ENCODE measurements at places on chromosomes 7 and 10.
A peak's percentile ranks its signal among the peaks of the same experiment; 100 is the strongest.

GRCh38 chr7:141652691-141653090 lies 49.3 kb downstream of the DENND11 start:
- H3K4me3 ChIP-seq = no peak overlapping the region
- H3K27me3 ChIP-seq = no peaks in the 10 kb centered on the region
- DNase-seq = no peak
- H3K36me3 ChIP-seq = peaks cover 38% of the 10 kb centered on the region
- H3K4me1 ChIP-seq = peaks cover 18% of the 10 kb centered on the region

- H3K36me3 ChIP-seq = no peaks in the 10 kb centered on the region
- H3K4me3 ChIP-seq = no peak overlapping the region
- no peak overlapping the region for H3K27ac ChIP-seq
- H3K4me1 ChIP-seq = no peaks in the 10 kb centered on the region
Measured at GRCh38 chr7:31811650-31812461, 124.8 kb downstream of the PPP1R17 start.

GRCh38 chr7:30627026-30627425 lies 32.3 kb downstream of the GARS1 start:
- H3K4me1 ChIP-seq = no peaks in the 10 kb centered on the region
- H3K27ac ChIP-seq = no peak overlapping the region
- peaks cover 13% of the 10 kb centered on the region for H3K36me3 ChIP-seq
- H3K4me3 ChIP-seq = no peak overlapping the region

- no peaks in the 10 kb centered on the region for H3K4me1 ChIP-seq
- no peak for DNase-seq
- no peaks in the 10 kb centered on the region for H3K36me3 ChIP-seq
- no peak overlapping the region for H3K27ac ChIP-seq
Measured at GRCh38 chr7:138363721-138364120, 96.3 kb upstream of the TRIM24 start.

DNA sequence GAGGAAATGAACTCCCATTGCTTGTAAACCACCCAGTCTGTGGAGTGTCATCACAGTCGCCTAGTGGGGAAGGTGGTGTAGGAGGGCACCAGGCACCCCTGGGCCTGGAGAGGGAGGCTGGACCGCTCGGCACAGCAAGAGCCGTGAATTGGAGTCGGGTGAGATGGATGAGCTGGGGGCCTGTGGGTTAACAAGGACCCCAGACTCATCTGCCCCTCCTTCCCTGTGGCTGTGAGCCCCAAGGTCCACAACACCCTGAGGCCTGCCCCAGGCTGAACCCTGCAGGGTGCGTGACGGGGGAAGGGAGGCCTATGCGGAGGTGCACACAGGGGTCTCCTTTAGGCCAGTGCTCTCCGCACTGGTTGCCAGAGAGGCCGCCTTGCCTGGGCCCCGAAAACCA lies 581.4 kb upstream of the FOXK1 start:
- H3K4me1 ChIP-seq = no peaks in the 10 kb centered on the region
- DNase-seq = no peak
- H3K4me3 ChIP-seq = no peak overlapping the region
- H3K36me3 ChIP-seq = no peaks in the 10 kb centered on the region
- H3K27me3 ChIP-seq = no peaks in the 10 kb centered on the region
- H3K27ac ChIP-seq = no peak overlapping the region

- H3K27ac ChIP-seq = no peak overlapping the region
- H3K27me3 ChIP-seq = no peaks in the 10 kb centered on the region
- no peak overlapping the region for H3K4me3 ChIP-seq
- H3K36me3 ChIP-seq = no peaks in the 10 kb centered on the region
Measured at GRCh38 chr7:78139335-78139734, 340.8 kb downstream of the PHTF2 start.

- no peak overlapping the region for H3K4me3 ChIP-seq
- no peaks in the 10 kb centered on the region for H3K36me3 ChIP-seq
- H3K4me1 ChIP-seq = no peaks in the 10 kb centered on the region
- no peak overlapping the region for H3K27ac ChIP-seq
- H3K27me3 ChIP-seq = no peaks in the 10 kb centered on the region
Measured at GRCh38 chr7:89780291-89780690, 374.0 kb upstream of the STEAP1 start.

DNA sequence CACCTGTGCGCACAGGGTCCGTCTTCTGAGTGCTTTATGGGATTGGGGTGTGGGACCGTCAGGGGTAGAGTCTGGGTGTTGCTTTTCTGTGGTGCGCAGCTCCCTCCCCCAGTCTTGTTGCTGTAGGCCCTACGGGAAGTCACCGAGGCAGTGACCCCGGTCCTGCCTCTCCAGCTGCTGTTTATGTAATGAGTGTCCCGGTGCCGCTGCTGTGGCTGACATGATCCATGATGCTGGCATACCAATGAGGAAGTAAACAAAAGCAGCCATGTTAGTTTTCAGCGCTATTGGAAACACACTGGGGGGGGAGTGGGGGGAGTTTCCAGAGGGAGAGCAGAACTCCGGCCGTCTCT lies 1.1 kb downstream of the TRIM8 start:
- H3K4me3 ChIP-seq = peak overlapping the region; percentile 94
- DNase-seq = peak; percentile 77
- H3K4me1 ChIP-seq = peaks cover 47% of the 10 kb centered on the region
- no peaks in the 10 kb centered on the region for H3K27me3 ChIP-seq
- H3K36me3 ChIP-seq = no peaks in the 10 kb centered on the region

DNA sequence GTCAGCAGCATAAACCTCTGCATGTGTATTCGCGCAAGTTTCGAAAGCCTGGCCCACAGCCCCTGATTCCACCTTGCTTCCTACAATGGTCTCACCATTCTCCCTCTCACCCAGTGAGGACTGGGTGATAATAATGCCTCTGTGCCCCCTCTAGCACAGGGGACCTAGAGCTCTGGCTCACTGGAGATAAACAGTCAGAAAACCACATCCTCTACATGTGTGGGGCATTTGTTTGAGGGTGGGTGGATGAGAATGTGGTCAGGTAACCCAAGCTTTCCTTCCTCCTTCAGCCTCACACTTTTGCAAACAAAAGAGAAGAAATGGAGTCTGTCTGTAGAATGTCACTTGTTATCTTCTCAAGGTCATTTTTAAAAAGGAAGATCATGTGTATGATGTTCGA lies 373.5 kb downstream of the KCNMA1 start:
- H3K27ac ChIP-seq = no peak overlapping the region
- H3K27me3 ChIP-seq = no peaks in the 10 kb centered on the region
- H3K36me3 ChIP-seq = no peaks in the 10 kb centered on the region

- no peaks in the 10 kb centered on the region for H3K27me3 ChIP-seq
- no peaks in the 10 kb centered on the region for H3K4me1 ChIP-seq
- H3K36me3 ChIP-seq = no peaks in the 10 kb centered on the region
- no peak overlapping the region for H3K4me3 ChIP-seq
- H3K27ac ChIP-seq = no peak overlapping the region
- no peak for DNase-seq
Measured at GRCh38 chr7:37145682-37146081, 303.0 kb downstream of the ELMO1 start.

GRCh38 chr7:48350515-48350914 lies 179.3 kb downstream of the ABCA13 start:
- H3K4me3 ChIP-seq = no peak overlapping the region
- no peak overlapping the region for H3K27ac ChIP-seq
- DNase-seq = no peak

GRCh38 chr10:28241741-28242399 lies 61.0 kb downstream of the MPP7 start:
- H3K27me3 ChIP-seq = no peaks in the 10 kb centered on the region
- DNase-seq = no peak
- H3K4me1 ChIP-seq = no peaks in the 10 kb centered on the region
- H3K36me3 ChIP-seq = no peaks in the 10 kb centered on the region
- H3K4me3 ChIP-seq = no peak overlapping the region
- no peak overlapping the region for H3K27ac ChIP-seq

DNA sequence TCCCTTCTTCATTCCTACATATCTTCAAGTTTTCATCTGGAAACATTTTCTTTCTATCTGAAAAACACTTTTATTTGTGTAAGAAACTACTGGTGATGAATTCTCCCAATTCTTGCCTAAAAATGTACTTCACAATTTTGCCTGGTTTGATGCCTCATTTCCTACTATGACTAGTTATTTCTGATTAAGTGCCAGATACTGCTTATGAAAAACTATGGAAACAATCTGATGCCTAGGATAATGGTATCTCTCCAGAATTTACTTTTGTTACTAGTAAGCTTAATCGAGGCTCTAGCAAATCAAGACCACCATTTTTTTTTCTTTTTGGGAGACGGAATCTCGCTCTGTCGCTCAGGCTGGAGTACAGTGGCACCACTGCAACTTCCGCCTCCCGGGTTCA lies 31.3 kb downstream of the CACUL1 start:
- H3K4me1 ChIP-seq = peaks cover 57% of the 10 kb centered on the region
- no peaks in the 10 kb centered on the region for H3K36me3 ChIP-seq
- no peak overlapping the region for H3K27ac ChIP-seq
- no peak overlapping the region for H3K4me3 ChIP-seq
- DNase-seq = no peak

GRCh38 chr7:122790132-122790531 lies 87.4 kb upstream of the RNF148 start:
- H3K27ac ChIP-seq = no peak overlapping the region
- H3K4me1 ChIP-seq = no peaks in the 10 kb centered on the region
- H3K4me3 ChIP-seq = no peak overlapping the region

DNA sequence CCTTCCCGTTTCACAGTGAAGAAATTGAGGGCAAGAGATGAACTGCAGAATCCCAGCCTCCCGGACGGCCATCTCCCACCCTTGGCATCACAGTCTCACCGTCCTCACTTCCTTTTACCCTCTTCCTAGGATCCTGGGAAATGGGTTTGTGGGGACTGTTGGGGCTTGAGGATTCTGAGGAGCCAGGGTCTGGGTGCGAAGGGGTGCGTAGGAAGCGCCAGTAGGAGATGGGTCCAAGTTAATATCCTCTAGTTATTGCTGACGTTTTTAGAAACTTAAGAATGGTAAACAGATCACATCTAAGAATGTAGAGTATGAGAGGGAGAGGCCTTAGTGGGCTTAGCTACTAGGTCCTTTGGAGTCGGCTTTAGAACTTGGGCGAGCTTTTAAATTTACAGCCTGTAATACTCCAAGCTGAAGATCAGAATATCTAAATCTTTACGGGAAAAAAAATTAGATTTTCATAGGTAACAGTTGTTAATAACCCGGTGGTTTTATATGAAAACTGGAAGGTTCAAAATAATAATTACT lies 696 bp downstream of the MALSU1 start:
- H3K27me3 ChIP-seq = no peaks in the 10 kb centered on the region
- peak overlapping the region; percentile 81 for H3K4me3 ChIP-seq
- H3K4me1 ChIP-seq = peaks cover 24% of the 10 kb centered on the region
- H3K27ac ChIP-seq = peak overlapping the region; percentile 86
- H3K36me3 ChIP-seq = peaks cover 5% of the 10 kb centered on the region

DNA sequence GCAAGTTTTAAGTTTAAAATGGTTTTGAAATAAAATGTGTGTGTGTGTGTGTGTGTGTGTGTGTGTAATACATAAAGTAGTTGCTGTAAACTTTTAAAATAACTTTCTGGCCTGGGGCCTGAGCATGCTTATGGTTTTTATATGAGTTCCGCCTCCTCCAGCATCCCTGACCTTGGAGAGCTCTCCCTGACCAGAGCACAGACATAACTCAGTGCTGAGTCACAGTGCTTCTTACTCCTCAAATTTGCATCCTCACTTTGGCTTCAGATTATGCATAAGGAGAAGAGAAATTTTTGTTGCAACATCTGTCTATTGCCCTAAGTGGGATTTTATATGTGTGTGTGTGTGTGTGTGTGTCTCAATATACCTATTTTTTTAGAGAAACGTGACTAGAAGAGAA lies 200.8 kb downstream of the ELMO1 start:
- no peaks in the 10 kb centered on the region for H3K27me3 ChIP-seq
- no peaks in the 10 kb centered on the region for H3K36me3 ChIP-seq
- H3K4me1 ChIP-seq = no peaks in the 10 kb centered on the region
- no peak overlapping the region for H3K4me3 ChIP-seq

DNA sequence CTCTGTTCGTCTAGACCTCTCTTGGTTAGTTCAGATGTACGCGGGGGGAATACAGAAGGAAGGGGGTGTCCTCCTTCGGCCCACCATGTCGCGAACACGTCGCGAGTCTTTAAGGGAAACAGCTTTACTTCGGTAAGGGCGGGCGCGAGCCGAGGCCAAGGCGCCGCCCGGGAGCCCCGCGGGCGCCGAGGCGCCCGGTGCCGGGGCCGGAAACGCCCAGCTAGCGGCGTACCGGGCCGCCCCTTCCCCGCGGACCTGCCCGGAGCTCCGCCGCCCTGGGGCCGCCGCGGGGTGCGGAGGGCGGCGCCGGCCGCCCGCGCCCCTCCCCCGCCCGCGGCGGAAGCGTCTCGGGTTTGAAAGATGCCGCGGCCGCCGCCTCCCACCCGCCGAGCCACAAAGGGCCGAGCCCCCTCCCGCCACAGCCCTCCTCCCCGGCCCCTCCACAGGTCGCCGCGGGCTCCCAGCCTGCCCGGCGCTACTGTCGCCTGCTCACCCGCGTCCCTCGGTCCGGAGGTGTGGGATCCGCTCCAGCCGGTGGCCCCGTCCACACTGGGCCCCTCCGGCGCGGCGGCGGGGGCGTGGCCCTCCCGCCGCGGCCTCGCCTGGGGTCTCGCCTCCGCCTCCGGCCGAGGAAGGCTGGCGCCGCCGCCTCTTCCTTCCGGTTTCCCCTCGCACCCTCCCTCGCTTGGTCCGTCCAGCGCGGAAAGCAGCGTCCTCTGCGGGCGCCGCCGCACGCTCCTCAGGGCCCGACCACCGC lies at the start of gene KBTBD2:
TSS of gene KBTBD2 (minus strand) at position 718 of the 757 bp plus-strand sequence. CDS start 12,156 bp downstream, outside the sequence.
- H3K4me3 ChIP-seq = peak within 1 kb of the TSS; percentile 92
- peaks cover 40% of the 10 kb centered on the region for H3K4me1 ChIP-seq
- DNase-seq = peak; percentile 88
- H3K27me3 ChIP-seq = no peaks in the 10 kb centered on the region

DNA sequence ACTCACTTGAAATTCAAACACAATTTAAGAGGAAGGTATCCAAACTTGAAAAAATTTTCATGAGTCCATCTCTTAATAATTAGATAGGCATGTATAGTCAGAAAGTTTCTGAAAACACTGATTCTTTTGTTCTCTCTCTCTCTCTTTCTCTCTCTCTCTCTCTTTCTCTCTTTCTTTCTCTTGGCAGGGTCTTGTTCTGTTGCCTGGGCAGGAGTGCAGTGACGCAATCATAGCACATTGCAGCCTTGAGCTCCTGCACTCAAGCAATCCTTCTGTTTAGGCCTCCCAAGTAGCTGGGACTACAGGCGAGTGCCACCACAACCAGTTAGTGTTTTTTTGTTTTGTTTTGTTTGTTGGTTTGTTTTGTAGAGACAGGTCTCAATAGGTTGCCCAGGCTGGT lies 59.3 kb downstream of the PRTFDC1 start:
- H3K36me3 ChIP-seq = no peaks in the 10 kb centered on the region
- no peak overlapping the region for H3K4me3 ChIP-seq
- no peaks in the 10 kb centered on the region for H3K27me3 ChIP-seq

DNA sequence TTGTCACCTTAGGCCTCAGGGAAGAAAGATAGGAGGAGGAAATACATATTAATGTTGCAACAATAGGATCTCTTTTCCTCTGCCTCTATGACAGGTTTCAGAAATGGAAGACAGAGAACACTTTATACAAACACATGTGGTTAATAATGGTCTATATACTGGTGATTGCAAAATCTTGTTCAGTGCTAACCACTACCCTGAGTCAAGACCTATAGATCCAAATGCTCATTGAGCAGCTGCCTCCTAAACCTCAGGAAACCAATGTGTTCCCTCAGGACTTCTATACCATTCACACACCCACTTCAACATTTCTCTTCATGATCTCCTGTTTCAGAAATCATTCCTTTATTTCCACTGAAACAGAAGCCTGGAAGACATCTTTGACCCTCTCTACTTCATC lies 32.5 kb upstream of the VWDE start:
- H3K4me3 ChIP-seq = no peak overlapping the region
- no peak overlapping the region for H3K27ac ChIP-seq
- no peaks in the 10 kb centered on the region for H3K27me3 ChIP-seq
- H3K36me3 ChIP-seq = no peaks in the 10 kb centered on the region
- no peak for DNase-seq
- no peaks in the 10 kb centered on the region for H3K4me1 ChIP-seq
